ENCODE measurements at places on chromosomes 16 and 17.
A peak's percentile ranks its signal among the peaks of the same experiment; 100 is the strongest.

DNA sequence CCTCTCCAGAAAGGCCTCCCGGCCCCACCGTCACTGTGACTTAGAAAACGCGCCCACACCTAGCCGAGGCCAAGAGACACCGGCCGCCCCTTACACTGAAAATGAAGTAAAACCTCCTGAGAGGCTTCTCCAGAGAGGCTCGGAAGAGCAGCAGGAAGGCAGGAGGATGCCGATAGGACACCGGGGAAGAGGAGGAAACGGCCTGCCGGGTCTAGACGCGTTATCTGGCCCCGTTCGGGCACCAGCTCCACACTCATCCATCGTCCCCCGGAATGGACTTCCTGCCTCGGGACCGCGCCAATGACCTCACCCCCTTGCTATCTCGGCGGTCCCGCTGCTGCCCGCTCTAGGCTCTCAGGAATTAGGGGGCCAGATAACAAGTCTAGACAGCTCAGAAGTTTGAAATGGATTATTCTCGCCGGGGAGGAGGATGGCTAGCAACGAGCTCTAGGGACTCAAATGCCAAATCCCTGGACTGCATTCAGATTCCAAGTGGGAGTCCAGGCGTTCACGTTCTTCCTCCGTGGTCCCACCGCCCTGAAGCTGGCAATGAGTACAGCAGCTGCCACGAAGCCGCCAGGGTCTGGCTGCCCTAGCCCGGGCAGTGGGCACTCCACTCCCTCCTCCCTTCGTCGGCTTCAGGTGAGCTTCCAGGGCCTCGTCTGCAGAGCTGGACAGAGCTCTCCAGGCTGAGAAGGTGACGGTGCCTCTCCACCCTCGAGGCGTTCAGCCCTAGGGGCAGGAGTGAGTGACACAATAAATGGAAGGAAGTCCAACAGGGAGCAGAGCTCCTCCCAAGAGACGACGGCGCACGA lies 350.9 kb downstream of the FOXL1 start:
- no peak for DNase-seq

DNA sequence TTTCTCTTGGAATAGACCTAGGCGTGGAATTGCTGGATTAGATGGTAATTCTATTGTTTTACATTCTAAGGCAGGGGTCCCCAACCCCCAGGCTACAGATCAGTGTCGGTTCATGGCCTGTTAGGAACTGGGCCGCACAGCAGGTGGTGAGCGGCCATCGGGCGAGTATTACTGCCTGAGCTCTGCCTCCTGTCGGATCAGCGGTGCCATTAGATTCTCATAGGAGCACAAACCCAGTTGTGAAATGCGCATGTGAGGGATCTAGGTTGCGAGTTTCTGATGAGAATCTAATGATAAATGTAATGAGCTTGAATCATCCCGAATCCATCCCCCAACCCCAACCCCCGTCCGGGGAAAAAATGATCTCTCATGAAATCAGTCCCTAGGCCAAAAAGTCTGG lies 23.0 kb downstream of the NLRC5 start:
- DNase-seq, result no peak

- no peak for DNase-seq
Measured at GRCh38 chr17:56184650-56185049, 31.4 kb downstream of the ANKFN1 start.

DNA sequence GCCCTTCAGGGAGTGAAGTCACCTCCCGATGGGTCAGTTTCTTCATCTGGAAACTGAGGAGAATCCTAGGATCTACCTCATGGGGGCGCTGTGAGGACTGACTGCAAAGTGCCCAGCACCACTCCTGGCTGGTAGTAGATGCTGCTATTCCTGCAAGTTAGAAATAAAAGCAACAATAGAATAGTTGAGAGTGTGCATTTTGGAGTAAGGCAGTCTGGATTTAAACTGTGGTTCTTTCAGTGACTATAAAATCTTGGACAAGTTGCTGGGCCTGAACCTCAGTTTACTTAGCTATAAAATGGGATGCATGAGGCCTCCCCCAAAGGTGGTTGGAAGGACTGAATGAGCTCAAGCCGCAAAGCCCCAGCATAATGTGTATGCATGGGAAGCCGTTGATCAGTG lies 70.6 kb downstream of the CYB5B start:
- peak; percentile 59 for DNase-seq

- no peak for DNase-seq
Measured at GRCh38 chr17:67534941-67535340, 157.9 kb downstream of the PITPNC1 start.

- DNase-seq, result no peak
Measured at GRCh38 chr17:60729854-60730253, 52.2 kb downstream of the BCAS3 start.

DNA sequence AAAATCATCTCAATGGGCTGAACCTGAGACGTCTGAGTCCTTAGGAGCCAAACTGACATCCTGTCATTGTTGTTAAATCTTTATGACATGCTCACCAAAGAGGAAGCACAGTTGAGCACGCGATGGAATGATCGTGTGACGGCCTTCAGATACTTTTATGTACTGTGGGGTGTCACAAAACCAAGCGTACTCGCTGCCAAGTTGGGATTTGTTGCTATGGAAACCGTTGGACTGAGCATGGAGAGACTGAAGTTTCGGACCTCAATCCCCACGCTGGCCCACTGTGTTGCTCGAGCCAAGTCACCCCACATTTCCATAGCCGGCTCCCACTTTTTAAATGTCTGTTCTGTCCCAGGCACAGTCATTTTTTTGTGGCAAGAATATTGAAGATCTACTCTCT lies 222.8 kb upstream of the SDK2 start:
- DNase-seq, result no peak

DNA sequence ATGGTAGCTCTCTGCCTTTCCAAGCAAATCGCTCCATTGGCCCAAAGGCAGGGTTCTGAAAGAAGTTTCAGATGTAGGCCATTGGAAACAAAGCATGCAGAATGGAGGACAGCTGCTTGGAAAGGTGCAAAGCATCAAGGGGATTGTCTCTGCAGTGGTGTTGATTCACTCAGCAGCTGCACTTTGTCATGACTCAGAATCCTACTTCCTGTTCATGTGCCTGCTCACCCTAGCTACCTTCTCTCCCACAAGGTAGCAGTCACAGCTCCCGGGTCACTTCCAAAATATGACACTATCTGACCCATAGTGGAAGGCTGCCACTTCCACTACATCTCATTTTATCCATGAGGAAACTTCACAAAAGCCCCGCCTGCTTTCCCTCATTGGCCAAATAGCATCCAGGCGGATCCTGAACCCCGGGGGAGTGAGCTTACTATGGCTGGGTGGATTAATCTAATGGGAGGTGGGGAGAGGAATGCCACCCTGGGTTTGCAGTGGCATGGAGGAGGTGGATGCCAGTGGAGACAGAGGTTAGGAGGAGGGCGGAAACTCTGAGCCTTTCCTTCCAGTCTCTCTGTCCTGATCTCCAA lies 74.7 kb upstream of the NKD1 start:
- peak; percentile 46 for DNase-seq

DNA sequence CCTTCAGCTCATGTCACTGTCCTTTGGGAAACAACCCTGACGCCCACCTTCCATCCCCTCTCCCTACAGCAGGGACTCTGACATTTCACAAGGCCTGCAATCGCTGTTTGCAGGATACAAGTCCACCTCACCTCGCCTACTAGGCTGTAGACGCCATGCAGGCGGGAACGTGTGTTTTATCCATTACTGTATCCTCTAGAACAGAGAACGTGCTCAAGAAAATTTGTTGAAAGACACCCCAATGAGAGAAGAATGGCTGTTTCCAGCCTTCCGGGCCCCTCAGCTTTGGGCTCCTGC lies 1.5 kb upstream of the TTYH2 start:
- DNase-seq, result no peak

GRCh38 chr17:57948169-57948554 lies 7.0 kb downstream of the CUEDC1 start:
- DNase-seq, result no peak

- DNase-seq, result no peak
Measured at GRCh38 chr16:82135844-82136243, 34.2 kb downstream of the MPHOSPH6 start.

GRCh38 chr17:73323409-73324159 lies 11.8 kb upstream of the CDC42EP4 start:
- no peak for DNase-seq

- peak; percentile 63 for DNase-seq
Measured at GRCh38 chr17:60435244-60436167, 13.2 kb downstream of the CHCT1 start.

DNA sequence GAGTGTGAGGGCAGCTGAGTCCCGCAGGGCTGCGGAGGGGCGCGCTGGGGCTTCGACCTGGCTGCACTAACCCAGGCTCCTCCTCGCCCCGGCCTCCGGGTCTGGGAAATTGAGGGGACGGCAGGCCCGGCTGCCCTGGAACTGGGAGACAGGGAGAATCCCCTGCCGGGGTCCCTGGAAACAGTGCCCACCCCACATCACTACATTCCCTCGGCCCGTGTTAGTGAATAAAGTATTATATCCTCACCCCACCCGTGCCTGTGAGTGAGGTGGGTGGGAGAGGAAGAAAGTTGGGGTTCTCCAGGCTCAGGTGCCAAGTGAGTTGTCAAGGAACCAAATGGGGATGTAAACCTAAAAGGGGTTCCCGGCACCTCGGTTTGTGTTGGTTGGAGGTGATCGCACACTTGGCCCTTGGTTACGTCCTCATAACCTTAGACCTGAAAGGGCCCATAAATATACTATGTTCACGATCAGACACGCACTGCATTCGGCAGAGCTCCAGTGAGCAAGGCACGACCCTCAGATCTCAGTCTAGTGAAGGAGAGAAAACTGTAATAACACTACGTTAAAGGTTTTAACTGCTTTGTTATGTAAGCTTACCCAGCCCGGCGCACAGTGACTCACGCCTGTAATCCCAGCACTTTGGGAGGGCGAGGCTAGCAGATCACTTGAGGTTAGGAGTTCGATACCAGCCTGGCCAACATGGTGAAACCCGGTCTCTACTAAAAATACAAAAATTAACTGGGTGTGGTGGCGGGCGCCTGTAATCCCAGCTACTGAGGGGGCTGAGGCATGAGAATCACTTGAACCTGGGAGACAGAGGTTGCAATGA lies 11.2 kb downstream of the ZNF771 start:
- no peak for DNase-seq

- no peak for DNase-seq
Measured at GRCh38 chr16:15054357-15055140, 1.3 kb downstream of the NTAN1 start.

DNA sequence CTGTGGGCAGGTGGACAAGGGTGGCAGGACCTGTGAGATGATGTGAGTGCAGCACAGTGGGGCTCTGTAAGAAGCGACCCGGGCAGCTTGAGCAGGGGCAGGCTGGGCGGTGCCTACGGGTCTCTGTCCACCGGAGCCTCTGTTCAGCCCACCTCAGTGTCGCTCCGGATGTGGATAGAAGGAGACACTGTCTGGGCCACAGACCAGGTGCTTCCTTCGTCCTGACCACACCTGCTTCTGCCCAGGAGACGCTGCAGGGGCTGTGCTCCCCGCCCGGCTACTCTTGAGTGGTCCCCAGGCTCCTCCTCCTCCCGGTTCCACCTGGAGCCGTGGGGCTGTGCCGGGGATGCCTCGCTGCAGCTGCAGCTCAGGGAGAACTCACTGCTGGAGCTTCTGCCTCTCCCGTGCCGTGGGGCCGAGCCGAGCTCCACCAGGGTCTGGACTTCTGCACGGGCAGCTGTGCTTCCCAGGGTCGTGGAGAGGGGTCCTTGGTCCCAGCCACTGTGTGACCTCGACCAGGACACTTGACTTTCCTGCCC lies 21.5 kb downstream of the METRNL start:
- peak; percentile 58 for DNase-seq

- peak; percentile 73 for DNase-seq
Measured at GRCh38 chr16:89785523-89786155, 30.8 kb downstream of the FANCA start.

GRCh38 chr17:75566834-75567233 lies 20.8 kb upstream of the MYO15B start:
- DNase-seq, result no peak

GRCh38 chr17:72205357-72205756 lies 84.5 kb downstream of the SOX9 start:
- no peak for DNase-seq

DNA sequence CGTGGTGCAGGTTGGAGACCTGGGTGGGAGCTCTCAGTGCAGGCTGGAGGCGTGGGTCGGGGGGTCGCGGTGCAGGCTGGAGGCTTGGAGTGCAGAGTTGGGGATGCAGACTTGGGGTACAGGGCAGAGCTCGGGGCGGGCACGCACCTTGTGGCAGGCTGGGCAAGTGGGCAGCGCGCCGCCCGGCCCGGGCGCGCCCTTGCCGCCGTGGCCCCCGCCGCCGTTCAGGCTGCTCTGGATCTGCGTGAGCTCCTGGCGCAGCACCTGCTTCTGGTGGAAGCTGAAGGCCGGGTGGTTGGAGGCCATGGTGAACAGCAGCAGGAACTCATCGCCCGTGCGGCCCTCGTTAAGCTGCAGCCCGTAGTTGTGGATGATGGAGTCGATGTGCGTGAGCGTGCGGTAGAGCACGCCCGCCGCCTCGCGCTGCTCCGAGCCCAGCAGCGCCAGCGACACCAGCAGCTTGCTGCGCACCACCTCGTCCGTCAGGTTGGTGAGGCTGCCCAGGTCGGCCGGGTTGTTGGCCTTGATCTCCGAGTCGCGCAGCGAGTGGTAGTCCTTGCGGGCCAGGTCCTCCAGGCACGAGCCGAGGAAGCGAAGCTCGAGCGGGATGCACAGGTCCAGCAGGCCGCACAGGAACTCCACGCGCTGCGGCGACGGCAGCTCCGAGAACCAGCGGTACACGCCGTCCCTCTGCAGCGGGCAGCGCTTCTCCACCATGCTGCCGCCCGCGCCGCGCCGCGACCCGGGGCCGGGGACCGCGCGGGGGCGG lies 1.1 kb downstream of the ZCCHC14 start:
- no peak for DNase-seq

- DNase-seq, result no peak
Measured at GRCh38 chr17:28911411-28912045, 8.6 kb upstream of the DHRS13 start.

DNA sequence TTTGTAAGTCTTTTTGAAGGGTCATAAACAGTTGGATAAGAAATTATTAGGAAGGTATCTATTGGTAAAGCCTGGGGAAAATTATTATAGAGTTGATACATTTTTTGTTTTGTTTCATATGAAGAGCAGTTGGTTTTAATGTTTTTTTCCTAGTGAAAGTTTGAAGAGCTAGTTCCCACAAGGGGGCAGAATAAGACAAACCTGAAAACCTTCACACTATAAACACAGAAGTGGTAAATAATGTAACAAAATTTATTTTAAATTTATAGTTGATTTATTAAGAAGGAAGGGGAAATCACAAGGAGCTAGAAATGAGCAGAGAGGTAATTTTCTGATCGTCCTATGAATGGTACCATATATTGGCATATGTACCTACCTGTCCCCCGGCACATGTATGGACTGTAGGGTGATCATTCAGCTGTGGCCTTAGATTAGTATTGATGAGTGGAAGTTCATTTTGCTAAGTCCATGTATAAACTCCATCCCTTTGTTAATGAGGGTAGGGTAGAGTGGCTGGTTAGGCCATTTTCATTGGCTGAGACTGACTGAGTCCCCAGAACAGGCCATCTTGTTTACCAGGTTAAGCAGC lies 116.3 kb downstream of the TANC2 start:
- no peak for DNase-seq

Measured in activated CD8-positive, alpha-beta memory T cell treated with anti-CD3 and anti-CD28 coated beads, Interleukin-2, amount 10 ng/mL, durations not matched to agents 7 days and 5 days (primary cell).